ENCODE measurements at places on chromosomes 5 and 9.

DNA sequence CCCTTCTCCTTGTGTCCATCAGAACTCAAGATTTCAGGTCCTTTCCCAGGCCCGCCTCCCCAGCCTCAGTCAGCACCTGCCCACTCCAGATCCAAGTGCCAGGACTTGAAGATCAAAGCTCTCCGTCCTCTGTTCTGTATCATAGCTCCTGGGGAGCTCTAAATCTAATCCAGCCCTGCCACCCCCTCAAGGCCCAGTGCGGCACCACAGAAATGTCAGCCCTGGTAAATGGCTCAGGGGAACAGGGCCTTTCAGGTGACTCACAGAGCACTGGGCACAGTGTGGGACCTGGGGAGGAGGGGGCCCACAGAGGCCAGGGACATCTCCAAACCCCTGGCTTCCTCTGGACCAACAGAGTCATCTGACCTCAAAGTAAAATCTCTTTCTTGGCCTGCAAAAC lies 6.0 kb downstream of the CSF2 start:
- no peak overlapping the region for H3K4me3 ChIP-seq
- no peaks in the 10 kb centered on the region for H3K27me3 ChIP-seq
- no peaks in the 10 kb centered on the region for H3K4me1 ChIP-seq
- no peaks in the 10 kb centered on the region for H3K36me3 ChIP-seq

GRCh38 chr9:34628656-34629490 lies at the start of gene ARID3C:
Gene ARID3C, minus strand, starts transcription at chr9:34629066. Its CDS starts 1,052 bp downstream, at chr9:34628014.
- H3K4me3 ChIP-seq, result no peak within 1 kb of the TSS
- H3K27ac ChIP-seq, result no peak within 1 kb of the TSS
- no peak for DNase-seq
- peaks cover 65% of the 10 kb centered on the region for H3K27me3 ChIP-seq
- peaks cover 2% of the 10 kb centered on the region for H3K4me1 ChIP-seq

GRCh38 chr5:68441309-68442073 lies 225.9 kb downstream of the PIK3R1 start:
- no peak overlapping the region for H3K4me3 ChIP-seq
- H3K4me1 ChIP-seq, result no peaks in the 10 kb centered on the region
- no peak overlapping the region for H3K27ac ChIP-seq

DNA sequence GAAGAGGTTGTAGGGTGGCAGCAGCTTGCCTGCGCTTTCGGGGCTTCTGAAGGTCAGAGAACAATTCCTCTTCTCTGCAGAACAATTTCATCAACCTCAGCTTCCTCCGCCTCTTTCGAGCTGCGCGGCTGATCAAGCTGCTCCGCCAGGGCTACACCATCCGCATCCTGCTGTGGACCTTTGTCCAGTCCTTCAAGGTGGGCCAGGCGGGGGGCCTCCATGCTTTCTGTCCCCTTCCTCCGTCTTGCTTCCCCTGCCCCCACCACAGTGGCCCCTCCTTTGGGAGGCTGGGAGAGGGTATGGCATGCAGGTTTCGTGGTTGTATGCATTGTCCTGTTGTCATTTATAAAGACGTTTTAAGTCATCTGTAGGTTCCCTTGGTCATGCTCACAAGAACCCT lies 195.8 kb downstream of the CACNA1B start:
- DNase-seq, result no peak
- H3K4me3 ChIP-seq, result no peak overlapping the region
- no peaks in the 10 kb centered on the region for H3K27me3 ChIP-seq

GRCh38 chr5:128384068-128384467 lies 154.0 kb downstream of the FBN2 start:
- no peak overlapping the region for H3K27ac ChIP-seq
- no peak overlapping the region for H3K4me3 ChIP-seq
- no peaks in the 10 kb centered on the region for H3K4me1 ChIP-seq
- DNase-seq, result no peak
- no peaks in the 10 kb centered on the region for H3K27me3 ChIP-seq
- H3K36me3 ChIP-seq, result no peaks in the 10 kb centered on the region

- H3K4me3 ChIP-seq, result no peak overlapping the region
- DNase-seq, result no peak
- no peaks in the 10 kb centered on the region for H3K36me3 ChIP-seq
- no peaks in the 10 kb centered on the region for H3K4me1 ChIP-seq
- H3K27me3 ChIP-seq, result no peaks in the 10 kb centered on the region
Observed at GRCh38 chr5:149658299-149658698, 71.8 kb upstream of the PPARGC1B start.

DNA sequence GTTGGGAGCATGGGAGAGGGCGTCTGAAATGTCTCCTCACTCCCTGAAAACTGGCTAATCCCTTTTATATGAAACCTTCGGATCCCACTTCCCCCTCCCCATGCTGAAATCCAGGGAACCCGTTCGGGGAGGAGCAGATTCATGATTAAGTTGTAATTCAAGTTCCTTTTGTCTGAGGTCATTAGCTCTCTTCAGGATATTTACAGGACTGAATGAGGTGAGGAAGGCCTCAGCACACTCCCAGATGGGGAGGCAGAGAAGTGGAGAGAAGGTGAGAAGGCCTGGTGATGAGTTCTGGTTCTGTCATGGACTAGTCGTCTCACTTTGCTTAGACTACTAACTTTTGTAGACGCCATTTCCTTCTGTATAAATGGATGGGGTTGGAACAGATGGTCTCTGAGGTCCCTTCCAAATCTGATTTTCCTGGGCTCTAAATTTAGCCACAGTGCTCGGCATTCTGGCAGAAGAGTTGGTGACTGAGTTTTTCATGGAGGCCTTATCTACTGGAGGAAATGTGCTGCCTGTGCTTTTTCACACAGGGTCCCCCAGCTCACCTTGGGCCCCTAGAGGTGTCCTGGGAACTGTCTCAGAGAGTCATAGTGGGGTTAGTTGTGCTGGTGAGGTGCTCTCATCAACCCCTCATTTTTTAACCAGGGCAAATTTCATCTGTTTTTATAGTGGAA lies 62.3 kb downstream of the PRDM6 start:
- no peaks in the 10 kb centered on the region for H3K36me3 ChIP-seq
- peak; percentile 91 for DNase-seq
- H3K4me1 ChIP-seq, result peaks cover 4% of the 10 kb centered on the region
- H3K27me3 ChIP-seq, result no peaks in the 10 kb centered on the region

- DNase-seq, result peak; percentile 11
- no peak overlapping the region for H3K27ac ChIP-seq
- no peaks in the 10 kb centered on the region for H3K4me1 ChIP-seq
- peaks cover 7% of the 10 kb centered on the region for H3K36me3 ChIP-seq
Observed at GRCh38 chr9:134724202-134724911, 82.8 kb downstream of the COL5A1 start.

- H3K4me3 ChIP-seq, result no peak overlapping the region
- no peaks in the 10 kb centered on the region for H3K4me1 ChIP-seq
- H3K36me3 ChIP-seq, result no peaks in the 10 kb centered on the region
- H3K27ac ChIP-seq, result no peak overlapping the region
Observed at GRCh38 chr5:91189480-91190313, 193.4 kb downstream of the ARRDC3 start.

- no peaks in the 10 kb centered on the region for H3K36me3 ChIP-seq
- no peaks in the 10 kb centered on the region for H3K27me3 ChIP-seq
- no peaks in the 10 kb centered on the region for H3K4me1 ChIP-seq
Observed at GRCh38 chr9:93171261-93171990, 12.5 kb upstream of the WNK2 start.

DNA sequence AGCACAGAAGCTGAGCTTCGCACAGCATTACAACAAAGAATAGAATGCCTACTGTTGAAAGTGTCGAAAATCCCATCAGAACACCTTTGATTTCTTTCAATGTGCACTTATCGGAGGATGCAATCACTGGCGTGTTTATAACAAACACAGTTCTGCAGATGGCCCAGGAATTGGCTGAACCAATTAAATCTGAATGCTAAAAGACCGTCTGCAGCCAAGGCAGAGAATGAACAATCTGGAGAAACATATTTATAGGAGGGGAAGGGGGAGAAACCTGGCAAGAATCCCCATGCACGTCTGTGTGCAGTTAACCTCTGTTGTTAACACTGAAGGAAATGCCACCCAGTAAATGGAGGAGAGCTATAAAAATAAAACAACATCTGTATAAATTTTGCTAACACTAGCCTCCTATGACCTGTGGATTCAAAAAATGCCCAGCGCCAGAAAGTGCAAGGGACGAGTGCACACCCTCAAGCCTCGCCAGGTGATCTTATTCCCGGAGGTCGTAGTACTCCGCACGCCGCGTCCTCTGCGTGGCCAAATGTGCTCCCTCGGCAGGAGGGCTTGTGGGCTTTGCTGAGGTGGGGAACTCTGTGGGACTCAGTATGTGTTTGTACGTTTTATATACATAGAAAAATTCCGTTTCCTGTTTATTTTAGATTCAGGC lies 56.8 kb downstream of the PTCH1 start:
- no peaks in the 10 kb centered on the region for H3K27me3 ChIP-seq
- H3K4me3 ChIP-seq, result no peak overlapping the region
- no peak overlapping the region for H3K27ac ChIP-seq
- H3K36me3 ChIP-seq, result peaks cover 6% of the 10 kb centered on the region

- no peak overlapping the region for H3K4me3 ChIP-seq
- peak; percentile 76 for DNase-seq
- H3K27me3 ChIP-seq, result peaks cover 2% of the 10 kb centered on the region
Observed at GRCh38 chr9:137217276-137218211, 4.5 kb downstream of the RNF208 start.

- peaks cover 1% of the 10 kb centered on the region for H3K4me1 ChIP-seq
- peak; percentile 67 for DNase-seq
- peaks cover 8% of the 10 kb centered on the region for H3K36me3 ChIP-seq
- H3K4me3 ChIP-seq, result no peak overlapping the region
Observed at GRCh38 chr9:130235558-130236435, 29.8 kb upstream of the HMCN2 start.

DNA sequence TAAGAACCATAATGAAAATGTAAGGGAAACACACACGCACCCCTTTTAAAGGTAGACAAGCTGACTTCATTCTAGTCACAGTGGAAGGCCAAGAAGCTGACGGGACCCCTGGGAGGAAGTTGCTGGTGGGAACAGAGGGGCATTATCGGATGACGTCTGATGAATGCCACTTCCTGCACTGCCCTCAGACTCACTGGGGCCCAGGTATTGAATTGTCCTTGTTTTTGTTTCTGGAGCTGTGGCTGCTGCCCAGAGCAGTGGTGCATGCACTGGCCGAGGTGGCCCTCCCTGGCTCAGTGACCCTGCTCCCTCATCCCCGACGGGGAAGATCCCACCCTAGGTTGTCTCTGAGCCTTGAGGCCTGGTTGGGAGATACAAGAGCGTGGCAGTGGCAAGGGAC lies 15.3 kb upstream of the RPL26L1 start:
- H3K4me1 ChIP-seq, result peaks cover 17% of the 10 kb centered on the region
- H3K36me3 ChIP-seq, result no peaks in the 10 kb centered on the region
- H3K4me3 ChIP-seq, result no peak overlapping the region
- DNase-seq, result peak; percentile 45
- peak overlapping the region; percentile 75 for H3K27ac ChIP-seq

GRCh38 chr9:134768332-134768708 lies 112.3 kb upstream of the FCN2 start:
- no peaks in the 10 kb centered on the region for H3K4me1 ChIP-seq
- no peaks in the 10 kb centered on the region for H3K27me3 ChIP-seq
- no peak overlapping the region for H3K4me3 ChIP-seq

GRCh38 chr5:124669956-124670721 lies 76.3 kb downstream of the ZNF608 start:
- H3K27me3 ChIP-seq, result no peaks in the 10 kb centered on the region
- no peaks in the 10 kb centered on the region for H3K36me3 ChIP-seq
- no peak overlapping the region for H3K4me3 ChIP-seq
- no peak for DNase-seq
- no peak overlapping the region for H3K27ac ChIP-seq

DNA sequence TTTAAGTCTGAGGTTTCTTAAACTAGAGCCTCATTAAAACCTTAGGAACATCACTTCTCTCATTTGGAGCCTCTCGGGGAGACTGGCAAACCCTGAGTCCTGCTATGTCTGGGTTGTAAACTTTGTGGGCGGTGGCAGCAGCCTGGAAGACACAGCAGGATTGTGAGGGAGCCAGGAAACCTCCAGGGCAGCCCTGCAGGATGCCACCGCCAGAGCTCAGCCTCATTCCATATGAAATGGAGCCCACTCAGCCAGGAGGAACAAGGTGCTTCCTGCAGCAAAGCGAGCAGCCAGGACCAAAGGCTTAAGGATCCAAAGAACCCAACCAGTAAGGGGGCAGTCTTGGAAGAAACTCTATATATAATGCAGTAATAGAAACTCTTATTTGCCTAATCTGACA lies 37.9 kb upstream of the IDNK start:
- no peaks in the 10 kb centered on the region for H3K27me3 ChIP-seq
- H3K36me3 ChIP-seq, result no peaks in the 10 kb centered on the region
- DNase-seq, result no peak
- H3K27ac ChIP-seq, result no peak overlapping the region
- no peak overlapping the region for H3K4me3 ChIP-seq

- no peak overlapping the region for H3K4me3 ChIP-seq
- no peaks in the 10 kb centered on the region for H3K36me3 ChIP-seq
- no peaks in the 10 kb centered on the region for H3K27me3 ChIP-seq
- H3K27ac ChIP-seq, result no peak overlapping the region
Observed at GRCh38 chr5:8864053-8864452, 681.8 kb downstream of the SEMA5A start.

DNA sequence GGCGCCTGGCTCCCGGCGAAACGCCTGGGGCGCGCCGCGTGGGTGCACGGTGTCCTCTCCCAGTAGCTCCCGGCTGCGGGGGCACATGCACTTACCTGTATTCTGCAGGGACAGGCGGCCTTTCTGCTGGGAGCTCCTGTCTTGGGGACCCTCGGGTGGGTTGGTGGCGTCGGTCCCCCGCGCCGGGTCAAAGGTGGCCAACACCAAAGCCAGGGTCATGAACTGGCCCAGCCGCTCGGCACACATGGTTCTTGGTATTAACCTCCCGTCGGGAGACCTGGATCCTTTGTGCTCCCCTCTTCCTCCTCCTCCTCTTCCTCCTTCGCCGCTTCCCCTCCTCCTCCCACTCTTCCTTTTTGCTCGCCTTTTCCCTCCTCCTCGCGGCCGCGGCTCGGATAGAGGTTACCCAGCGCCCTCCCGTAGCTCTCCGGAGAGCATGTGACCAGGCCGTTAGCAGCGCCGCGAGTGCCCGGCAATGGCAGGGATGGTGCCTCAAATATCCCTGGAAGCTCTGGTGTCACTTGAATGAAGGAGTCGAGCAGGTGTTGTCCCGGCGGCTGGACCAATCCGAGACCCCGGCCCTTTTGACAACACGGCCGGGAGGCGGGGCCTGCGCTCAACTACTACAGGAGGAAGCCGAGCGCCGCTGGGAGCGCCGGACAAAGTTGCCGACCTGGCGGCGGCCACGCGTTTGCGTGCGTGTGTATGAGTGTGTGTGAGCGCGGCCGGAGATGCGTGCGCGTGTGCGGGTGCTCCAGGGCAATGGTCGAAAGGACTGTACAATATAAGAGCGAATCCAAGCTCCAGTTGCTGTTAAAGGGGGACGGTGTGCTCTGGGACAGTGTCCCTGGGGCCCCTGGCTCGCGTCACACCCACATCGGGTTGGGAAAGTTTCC lies at the start of gene STC2:
STC2 (minus strand) TSS at position 467 of the 896 bp plus-strand sequence; CDS start at position 246, 221 bp downstream.
- peak within 1 kb of the TSS; percentile 77 for H3K27ac ChIP-seq
- peaks cover 6% of the 10 kb centered on the region for H3K4me1 ChIP-seq
- H3K27me3 ChIP-seq, result no peaks in the 10 kb centered on the region
- DNase-seq, result peak; percentile 99

DNA sequence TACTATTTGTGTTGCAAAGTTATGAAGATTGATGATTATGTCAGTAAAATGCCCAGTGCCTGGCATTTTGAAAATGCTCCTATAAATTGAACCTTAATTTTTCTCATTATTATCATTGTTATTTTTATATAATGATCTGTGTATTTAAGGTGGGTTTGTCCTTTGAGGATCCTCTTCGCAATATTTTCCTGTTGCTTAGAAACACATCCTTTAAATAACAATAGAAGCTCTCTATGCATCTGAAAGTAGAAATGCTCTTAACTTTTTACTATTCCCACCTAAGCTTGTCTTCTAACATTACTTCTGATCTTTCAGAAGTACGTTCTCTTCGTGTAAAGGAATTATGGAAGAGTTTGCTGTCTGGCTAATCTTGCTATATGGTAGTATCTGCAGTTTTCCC lies 214.7 kb upstream of the TLX3 start:
- H3K27ac ChIP-seq, result no peak overlapping the region
- H3K4me1 ChIP-seq, result no peaks in the 10 kb centered on the region
- no peaks in the 10 kb centered on the region for H3K36me3 ChIP-seq
- no peak overlapping the region for H3K4me3 ChIP-seq
- no peaks in the 10 kb centered on the region for H3K27me3 ChIP-seq
